ENCODE measurements at places on chromosomes 16 and 17.

DNA sequence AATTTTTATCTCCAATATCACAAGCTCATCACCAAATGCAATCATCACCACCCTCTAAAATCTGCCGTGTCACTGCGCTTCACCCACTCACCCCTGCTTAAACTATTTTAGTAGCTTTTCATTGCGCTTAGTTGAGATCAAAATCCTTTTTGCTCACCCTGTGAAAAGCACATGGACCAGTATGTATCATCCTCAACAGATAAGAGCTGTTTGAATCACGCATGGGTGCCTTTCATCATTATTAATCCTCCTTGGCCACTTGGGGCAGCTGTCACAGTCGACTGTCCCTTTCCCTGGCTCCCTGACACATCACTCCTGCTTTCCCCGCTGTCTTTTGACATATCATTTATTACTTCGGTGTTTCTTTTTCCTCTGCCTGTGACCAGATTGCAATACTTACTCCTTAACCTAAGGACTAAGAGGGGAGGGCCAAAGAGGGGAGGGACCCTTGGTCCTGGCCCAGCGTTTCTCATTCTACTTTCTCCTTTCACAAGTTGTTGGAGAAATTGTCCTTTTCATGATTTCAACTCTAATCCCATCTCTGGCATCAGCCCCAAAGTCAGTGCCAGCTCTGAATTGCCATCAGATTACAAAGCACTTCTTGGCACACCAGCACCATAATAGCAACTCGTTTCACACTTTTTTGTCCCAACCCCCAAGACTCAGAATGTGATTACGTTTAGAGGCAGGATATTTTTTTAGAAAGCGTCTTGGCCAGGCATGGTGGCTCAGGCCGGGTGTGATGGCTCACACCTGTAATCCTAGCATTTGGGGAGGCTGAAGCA lies 8.6 kb upstream of the KDM6B start:
- no peak for DNase-seq

- DNase-seq = no peak
Observed at GRCh38 chr17:27630607-27631410, at the start of gene LGALS9. LGALS9 (plus strand) TSS chr17:27631188; CDS start chr17:27631266, 78 bp downstream.

DNA sequence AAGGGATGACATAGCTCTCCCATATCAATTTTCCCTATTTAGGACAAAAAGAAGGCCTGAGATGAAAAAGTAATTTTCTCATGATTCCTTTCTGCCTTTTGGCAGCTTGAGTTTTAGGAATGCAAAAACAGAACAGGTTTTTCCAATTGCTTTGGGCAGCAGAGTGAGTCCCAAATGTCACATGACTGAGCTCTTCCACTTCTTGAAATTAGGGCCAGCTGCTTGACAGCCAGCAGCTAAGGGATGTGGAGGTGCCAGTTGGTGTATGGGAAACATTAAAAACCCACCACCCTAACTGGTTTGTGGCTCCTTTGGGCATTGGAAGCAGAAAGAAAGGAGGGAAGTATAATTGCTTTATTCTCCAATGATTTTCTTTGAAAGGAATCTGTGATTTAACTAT lies 133.8 kb upstream of the FAM20A start:
- no peak for DNase-seq

DNA sequence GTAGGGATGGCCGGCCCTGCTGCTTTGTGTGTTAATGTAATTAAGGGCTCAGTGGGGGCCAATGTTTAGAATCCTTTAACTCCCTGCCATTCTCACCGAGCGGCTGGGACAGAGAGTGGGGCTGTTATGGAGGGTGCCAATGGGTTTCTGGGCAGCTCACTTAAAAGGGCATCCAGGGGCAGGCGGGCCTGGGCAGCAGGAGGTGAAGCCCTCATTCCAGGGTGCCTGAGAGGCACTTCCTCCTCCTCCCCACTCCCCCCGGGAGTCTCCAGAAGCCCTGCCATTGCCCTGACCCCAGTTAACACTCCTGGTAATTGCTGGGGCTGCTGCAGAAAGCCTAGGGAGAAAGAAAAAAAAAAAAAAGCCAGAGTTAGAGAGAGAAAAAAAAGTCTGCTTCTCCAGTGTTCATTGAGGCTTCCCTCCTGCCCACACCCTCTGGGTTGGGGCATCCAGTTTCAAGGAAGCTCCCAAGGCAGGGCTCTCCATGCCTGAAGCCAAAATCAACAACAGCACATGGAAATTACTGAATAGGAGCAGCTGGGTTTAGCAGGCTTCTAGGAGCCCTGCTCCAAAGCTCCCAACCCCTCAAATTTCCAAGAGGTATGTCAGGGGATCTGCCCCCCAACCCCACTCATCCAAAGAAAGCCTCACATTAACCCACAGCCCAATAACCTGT lies 28.0 kb downstream of the CUEDC1 start:
- DNase-seq = no peak

- no peak for DNase-seq
Observed at GRCh38 chr17:17309356-17309755, 6.2 kb downstream of the NT5M start.
